NCI-H774 (cell line): ENCODE measurements at places on chromosomes 12 and 14.

DNA sequence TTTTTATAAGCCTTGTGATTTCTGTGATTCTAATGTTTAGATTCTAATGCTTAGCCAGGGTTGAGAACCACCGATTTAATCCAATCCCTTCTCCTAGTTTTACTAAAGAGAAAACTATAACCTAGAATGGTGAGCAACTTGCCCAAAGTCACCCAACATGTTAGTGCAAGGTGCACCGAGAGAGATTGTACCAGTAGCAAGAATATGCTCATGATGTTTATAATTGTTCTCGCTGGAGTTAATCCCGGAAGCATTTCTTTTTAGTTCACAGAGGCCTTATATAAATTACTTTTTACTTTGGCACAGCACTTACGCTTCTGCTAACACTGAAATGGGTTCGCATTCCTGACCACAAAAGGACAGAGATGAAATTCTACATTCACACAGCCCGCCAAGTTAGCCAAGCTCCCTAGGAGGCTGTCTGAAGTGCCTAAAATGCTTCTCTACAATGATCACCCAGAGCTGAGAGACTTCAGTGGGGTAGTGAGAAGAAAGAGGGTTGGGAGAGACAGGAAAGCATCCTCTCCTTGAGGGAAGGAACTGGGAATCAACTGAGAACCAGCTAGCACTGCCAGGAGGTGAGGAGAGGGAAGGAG, 579 bp upstream of the BLOC1S1 start:
- no peak for DNase-seq

DNA sequence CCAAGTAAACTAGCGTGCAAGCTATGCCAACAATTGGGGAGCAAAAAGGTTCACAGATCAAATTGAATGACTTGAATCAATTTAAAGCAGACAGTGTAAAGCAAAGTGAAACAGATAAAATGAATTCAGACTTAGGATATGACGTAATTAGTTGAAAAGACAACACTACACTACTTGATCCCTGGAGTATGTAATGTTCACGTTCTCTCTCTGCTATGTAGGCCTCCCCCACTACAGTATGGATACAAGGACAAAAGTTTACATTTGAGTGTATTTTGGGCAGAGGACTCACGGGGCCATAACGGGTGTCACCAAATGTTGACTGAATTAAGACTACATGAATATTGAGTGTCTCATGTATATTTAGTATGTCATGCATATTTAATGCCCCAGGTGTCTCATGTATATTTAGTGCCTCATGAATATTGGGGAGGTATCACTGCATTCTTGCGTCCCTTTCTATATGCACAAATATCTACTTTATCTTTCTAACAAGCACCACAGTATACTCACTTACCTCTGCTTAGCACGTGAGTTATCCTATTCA, 44.5 kb downstream of the RERGL start:
- no peak for DNase-seq

DNA sequence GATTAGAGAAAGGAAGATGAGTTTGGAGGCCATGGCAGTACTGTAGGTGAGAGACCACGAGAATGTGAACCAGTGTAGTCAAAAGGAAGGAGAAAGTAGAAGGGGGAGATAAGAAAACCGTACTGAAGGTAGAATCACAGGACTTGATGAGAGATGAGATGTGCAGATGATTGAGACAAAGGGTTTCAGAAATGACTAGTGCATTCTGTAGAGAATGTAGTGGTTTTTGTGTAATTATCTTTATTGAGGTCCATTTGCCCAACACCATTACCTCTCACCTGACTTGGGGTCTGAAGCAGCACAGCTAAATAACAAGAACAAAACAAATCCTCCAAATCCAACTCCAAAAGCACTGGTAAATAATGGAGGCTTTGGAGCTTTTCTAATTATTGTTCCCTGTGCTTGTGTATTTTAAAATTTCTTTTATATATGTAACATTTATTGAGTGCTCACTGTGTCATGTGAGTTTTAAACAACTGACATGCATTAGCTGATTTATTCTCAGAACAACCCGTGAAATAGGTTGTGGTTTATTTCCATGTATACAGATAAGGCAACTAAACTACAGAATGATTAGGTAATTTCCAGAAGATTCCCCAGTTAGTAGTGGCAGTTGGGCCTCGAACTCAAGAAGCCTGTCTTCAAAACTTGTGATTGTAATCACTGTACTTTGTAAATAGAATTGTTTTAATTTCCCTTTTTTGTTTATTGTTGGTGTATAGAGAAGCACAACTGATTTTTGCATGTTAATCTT, 390.0 kb downstream of the AEBP2 start:
- no peak for DNase-seq

GRCh38 chr12:94597268-94597667, 53.1 kb downstream of the TMCC3 start:
- no peak for DNase-seq

GRCh38 chr12:85872497-85873091, 1.5 kb upstream of the NTS start:
- peak; percentile 57 for DNase-seq

DNA sequence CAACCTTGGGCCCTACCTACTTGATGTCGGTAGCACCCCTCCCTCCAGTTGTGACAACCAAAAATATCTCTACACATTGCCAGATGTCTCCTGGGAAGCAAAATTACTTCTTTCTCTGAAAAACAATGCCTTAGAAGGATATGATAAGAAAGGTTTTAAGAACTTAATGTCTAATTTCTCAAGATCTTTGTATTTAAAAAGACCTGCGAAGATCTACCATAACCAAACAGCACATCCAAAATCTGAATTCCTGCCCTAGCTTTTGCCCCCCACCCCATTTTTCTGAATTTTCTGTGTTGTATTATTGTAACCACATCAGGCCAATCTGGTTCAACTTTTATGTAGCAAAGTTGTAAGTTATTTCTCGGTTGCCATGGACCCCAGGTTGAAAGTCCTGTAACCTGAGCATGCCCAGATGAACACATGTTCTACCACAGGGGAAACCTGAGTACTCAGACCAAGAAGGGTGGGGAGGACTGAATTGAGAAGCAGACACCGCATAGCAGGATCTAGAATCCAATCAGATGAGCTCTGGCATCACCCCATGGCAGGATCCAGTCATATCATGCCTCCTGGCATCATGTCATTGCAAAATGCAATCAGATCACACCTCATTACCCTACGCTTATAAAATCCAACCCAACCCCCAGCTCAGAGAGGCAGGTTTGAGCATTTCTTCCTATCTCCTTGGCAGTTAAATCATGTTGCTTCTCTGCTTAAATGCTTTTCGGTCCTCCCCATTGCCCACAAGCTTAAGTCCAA, 8.7 kb downstream of the TMEM253 start:
- DNase-seq: no peak

GRCh38 chr12:65493913-65494245, 215.4 kb downstream of the MSRB3 start:
- no peak for DNase-seq

DNA sequence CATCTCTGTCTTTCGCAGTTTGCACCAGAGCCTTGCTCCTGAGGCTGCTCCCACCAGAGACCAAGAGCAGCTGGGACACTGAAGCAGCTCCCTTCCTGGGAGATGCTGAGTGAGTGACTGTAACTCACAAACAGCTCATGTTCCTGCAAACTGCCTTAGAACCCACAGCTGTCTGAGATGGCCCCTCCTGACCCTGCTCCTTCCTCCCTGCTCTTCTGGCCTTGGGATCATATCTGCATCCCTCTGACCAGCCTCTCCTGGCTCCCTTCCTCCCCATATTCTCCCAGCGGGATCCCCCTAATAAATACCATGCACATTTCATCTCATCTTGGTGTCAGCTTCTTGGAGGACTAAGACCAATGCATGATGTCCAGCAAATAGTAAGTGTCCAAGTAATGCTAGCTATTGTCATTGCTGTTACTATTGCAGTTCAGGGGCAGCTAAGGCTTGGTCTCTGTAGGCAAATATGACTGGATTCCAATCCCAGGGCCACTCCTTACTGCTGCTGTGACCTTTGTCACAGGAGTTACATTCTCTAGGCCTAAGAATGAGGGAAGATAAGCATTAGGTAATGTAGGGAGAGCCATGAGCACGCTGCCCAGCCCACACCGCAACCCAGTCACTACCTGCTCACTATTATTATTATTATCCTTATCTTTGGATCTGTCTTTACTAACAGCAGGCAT, 47.9 kb downstream of the SYNE3 start:
- no peak for DNase-seq

DNA sequence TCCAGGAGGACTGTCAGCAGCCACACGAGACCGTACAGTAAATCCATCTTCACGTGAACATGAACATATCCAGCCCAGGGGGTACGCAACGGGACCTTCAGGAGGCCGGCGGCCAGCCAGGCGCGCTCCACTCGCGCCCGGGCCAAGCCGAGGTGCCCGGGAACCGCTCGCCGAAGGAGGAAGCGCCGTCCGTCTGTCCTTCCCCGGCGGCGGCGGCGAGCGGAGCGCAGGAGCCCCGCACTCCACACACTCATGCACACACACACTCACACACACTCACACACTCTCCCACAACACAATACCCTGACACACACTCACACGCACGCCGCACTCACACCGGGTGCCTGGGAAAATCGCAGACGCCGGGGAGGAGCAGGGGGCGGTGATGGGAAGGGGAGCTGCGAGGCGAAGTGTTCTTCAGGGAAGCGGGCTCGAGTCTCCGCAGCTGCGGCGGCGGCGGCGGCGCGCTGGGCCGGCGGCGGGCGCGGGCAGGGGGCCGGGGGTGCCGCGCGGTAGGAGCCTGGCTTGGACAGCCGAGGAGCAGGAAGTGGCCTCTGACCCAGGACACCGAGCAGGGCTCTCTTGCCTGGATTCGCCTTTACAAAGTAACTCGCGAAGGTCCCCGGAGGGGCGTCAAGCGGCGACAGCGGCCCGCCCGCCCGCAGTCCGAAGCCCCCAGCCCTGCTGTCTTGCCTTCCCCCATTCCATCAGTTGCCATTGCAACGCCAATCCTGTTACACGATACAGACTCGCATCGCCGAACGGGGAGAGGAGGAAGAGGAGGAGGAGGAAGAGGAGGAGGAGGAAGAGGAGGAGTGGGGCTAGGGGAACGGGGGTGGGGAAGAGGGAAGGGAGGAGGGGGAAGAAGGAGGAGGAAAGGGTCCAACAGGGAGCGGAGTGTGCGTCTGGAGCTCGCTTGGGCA, 601 bp downstream of the MDGA2 start:
- DNase-seq: no peak

- no peak for DNase-seq
Measured at GRCh38 chr12:62731055-62731820, 203.7 kb downstream of the PPM1H start.

DNA sequence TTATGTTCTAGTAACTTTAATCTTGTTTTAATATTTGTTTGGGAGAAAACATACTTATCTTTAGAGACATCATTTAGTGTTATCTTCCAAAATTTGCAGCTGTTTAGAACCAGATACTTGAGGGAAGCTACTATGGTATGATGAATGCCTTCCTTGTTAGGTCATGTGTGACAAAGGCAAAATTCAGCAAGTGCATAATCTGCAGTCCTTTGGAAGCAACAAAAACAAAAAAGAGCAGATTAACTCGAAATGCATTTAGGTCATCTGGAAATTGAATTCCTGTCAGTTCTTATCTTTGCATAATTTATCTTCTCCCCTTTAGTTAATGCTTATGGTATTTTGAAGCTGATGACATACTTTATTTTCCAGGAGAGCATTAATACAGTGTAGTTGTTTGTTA, 3.5 kb downstream of the FBXO34 start:
- DNase-seq: no peak

DNA sequence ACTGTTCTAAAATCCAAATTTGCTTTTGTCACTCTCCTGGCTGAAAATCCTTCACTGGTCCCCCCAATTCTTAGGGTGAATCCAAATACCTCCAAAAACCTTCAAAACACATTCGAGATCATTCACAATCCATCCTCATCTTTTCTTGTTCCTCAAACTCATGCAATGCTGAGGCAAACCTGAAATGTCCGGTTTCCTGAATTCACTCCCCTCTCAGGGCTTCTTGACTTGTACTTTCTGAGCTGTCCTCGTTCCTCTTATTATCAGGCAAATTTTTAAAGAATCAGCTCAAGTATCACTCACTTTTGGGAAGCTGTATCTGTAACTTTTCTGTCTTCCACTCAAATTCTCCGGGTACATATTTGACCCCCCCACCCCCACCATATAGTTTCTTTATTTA, 84.9 kb upstream of the DUSP6 start:
- no peak for DNase-seq

DNA sequence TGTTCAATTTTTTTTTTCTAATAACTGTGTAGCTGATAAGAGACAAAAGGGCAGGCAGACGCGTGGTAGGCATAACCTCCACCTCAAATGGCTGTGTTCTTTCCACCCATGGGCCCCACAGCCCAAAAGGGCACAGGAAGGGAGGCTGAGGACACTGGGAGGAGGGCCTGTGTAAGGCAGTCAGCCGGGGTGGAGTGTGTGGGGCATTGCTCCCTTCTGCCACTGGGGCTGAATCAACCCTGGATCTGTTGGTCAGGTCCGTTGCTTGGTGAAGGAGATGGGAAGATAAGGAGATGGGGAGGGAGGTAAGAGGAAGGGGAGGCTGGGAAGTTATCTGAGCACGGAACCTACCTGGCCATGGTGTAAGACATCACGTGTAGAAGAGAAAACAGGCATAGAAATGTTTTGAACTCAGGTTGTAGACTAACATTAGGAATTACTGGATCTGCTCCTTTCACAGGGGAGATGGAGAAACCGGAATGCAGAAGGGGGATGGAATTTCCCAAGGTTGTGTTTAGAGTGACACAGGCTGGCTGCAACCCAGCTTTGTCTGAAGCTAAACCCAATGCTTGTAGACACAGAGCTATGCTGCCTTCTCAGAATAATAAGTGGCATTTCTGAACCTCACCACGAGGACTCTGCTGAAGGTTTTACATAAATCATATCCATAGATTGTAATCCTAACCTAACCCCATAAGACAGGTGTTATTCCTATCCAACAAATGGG, 138.5 kb upstream of the NOS1 start:
- no peak for DNase-seq

DNA sequence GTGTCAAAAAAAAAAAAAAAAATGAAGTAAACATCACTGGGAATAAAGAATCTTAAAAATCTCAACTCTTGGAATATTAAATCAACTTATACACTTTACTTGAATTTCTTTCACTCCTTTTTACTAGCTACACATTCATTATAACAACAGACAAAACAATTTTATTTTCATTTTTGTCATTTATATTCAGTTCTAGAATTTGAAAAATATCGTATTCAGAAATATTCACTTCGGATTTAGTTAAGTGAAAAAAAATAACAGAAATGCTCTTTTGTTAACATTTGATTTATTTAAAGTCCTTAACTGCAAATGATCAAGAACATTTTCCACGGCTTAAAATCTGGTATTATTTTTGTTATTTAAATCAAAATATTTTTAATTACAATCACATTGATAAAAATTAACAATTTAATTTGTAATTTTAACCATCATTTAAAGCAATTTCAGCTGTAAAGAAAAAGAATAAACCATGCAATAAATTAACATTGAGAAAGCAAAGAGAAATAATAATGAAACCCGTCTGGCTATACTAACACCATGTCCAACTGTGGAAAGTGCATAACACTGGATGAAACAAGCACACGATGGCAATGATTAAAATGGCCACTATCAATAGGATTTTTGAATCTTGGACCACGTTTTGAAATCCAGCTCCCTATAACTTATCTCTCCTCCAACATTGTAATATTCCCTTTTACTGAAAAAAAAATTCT, 5.2 kb downstream of the FOXA1 start:
- DNase-seq: no peak
